ENCODE measurements at places on chromosomes 4 and X.

DNA sequence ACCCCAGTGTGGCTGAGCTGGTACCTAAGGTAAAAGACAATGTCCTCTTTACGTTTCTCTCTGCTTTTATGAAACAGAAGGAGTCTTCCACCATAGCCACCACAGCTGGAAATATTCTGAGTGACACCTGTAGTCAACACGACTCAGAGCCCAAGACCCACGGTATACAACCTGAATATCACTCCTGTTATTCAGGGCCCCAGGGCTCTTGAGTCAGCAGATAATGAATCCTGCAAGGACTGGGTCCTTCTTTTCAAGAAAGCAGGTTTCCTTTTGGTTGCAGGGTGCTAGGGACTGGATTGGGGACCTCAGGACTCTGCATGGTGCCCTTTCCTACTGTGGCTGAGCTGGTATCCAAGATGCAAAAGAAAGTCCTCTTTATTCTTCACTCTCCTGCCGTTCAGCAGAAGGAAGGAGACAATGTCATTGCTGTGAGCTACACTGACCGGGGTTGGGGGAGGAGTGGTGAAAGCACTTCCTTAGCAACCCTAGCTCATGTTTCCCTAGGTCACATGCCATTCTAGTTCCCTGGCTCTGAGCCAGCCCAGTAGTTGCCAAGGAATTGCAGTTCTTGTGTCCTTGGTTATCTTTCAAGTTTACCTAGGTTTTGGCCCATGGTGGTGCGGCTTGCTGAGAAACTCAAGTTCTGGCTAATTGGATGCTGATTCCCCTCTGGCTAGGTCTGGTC lies 23.7 kb upstream of the UNC5C start:
- DNase-seq: no peak

- DNase-seq: peak; percentile 53
Observed at GRCh38 chr4:139556071-139556723, at the start of gene SETD7. Gene SETD7 (minus strand): TSS chr4:139556219. CDS start chr4:139556137, 82 bp downstream.

DNA sequence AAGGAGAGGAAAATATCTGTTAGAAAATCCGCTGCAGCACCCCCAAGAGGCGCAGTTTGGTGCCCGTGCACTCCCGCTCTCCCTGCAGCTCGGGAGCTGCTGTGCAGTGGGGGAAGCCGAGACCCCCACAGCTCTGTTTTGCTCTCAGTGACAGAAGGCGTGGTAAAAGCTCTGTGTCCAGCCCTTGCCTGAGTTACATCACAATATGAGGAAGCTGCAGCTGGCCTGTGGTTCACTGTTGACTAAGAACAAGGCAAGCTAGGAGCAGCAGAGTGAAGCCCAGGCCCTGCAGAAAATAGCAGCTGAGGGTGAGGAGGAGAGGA lies 88.5 kb upstream of the ADRA2C start:
- DNase-seq: no peak

DNA sequence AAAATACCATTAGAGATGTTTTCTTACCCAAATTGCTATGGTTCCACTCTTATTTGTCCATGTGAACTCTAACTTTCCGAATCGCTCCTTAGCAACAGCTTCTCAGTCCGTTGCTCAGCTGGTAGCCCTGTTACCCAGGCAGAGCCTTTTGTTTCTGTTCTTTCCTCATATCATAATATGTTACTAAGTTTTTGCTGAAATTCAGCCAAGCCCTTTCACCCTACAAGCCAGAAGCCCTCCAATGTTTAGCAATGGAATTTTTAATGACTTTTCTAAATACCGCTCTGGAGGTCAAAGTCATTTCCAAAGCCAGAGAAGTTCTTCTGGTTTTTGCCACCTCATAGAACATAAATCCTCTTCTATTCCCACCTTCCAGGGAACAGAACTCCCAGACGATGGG lies 1029.5 kb downstream of the C4orf33 start:
- DNase-seq: no peak

DNA sequence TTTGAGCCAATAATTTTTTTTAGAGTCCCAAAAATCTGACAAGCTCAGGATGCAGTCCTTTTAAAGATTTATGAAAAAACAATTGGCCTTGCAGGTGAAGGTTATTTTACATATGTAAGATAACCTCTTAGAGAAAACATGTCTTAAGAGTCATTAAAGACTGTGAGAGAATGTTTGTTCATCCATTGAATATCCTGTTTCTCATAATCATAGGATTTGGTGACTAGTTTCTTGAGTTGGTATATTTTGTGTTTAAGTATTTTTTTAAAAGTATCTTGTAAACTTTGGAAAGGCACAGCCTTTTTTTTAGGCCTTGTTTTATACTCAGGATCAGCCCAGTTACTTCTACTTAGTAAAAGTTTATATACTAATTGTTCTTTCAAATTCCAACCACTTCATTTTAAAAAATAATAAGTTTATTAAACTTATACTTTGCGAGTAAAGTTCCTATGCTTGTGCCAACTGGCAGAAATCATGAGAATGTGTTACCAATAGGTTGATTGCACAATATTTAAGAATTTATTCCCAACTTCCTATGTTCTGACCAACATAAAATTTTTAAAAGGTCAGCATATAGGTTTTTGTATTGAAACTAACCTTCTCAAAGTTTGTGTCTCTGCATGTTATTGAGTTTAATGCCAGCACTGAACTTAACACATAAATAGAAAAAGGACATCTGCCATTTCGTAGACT lies 40.0 kb upstream of the ARSJ start:
- peak; percentile 20 for DNase-seq

DNA sequence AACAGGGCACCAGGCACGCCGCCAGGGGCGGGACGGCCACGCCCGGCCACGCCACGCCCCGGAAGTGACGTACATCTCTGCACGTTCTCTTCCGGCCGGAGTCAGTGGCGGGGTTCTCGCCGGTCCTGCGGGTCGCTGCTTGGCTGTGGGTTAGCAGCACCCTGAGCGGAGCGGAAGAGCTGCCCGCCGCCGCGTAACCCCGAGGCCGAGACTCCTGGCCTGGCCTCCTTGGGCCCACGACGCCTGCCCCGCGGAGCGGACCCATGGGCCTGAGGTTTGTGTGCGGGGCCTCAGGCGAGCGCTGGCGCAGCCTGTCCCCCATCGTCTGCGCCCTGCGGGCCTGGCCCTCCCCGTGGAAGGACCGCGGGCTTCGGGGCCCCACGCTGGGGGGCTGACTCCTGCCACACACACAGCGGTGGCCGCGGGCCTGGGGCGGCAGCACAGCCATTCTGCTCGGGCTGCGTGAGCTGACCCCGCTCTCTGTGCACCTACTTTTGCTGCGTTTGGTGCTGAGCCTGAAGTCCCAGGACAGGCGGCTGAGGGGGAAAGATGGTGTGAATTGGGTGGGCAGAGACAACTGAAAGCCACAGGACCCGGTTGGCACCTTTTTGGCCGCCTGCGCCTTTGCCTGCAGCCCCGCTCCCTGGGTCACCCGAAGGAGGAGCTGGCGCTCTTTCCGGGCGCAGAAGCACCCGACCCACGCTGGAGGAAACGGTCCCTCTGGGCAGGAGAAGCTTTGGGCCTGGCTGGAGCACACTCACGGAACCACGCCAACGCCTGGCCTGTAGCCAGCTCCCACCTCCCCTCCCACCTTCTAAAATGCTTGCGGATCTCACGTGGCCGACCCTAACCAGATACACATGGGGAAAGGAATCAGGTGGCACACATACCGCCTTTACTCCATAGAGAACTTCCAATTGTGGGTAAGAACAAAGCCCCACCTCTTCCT lies 28.1 kb downstream of the NOP14 start:
- peak; percentile 82 for DNase-seq

DNA sequence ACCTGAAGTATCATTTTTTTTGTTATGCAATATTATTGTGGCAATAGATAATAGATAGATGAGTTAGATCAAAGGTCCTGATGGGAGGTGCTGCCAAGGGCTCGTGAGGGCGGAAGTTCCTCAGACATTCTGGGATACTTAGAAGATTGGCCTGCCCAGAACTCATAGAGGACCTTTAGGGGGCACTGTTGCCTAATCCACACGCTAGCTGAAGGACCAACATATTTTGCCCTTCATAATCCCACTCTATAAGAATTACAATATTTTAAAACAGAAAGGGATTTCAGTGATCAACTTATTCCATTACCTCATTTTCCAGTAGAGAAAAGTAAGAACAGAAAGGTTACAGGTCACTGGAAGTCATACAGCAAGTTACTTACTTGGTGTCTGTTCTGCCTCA lies 22.9 kb upstream of the COX7B2 start:
- no peak for DNase-seq

- DNase-seq: no peak
Observed at GRCh38 chr4:106306561-106306960, 9.4 kb downstream of the TBCK start.

DNA sequence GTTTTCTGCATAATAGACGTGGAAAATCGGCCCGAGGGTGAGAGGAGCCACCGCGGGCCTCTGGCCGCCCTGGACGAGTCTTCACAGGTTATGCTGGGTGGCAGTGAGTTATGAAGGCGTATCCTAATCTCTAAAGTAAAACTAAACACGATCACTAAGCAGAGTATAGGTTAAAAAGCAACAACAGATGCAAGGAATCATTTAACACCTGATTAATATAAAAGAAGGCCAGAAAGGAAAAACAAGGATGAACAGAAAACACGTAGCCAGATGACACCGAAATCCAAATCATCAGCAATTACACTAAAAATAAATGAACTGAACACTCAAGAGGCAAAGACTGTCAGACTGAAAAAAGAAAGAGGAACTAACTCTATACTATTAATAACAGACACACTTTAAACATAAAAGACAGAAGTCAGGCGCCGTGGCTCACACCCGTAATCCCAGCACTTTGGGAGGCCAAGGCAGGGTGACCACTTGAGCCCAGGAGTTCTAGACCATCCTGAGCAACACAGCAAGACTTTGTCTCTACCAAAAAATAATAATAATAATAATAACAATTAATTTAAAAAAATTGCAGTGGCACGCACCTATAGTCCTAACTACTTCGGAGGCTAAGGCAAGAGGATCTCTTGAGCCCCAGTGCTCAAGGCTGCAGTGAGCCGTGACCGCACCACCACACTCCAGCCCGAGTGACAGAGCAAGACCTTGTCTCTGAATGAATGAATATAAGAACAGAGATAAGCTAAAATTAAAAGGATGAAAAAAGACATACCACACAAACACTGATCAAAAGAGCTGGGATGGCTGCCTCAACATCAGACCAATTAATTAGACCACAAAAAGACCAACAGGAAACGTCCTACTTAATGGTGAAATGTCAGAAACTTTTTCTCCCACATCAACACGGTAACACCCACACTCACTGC lies 30.0 kb downstream of the CTBP1 start:
- DNase-seq: no peak

DNA sequence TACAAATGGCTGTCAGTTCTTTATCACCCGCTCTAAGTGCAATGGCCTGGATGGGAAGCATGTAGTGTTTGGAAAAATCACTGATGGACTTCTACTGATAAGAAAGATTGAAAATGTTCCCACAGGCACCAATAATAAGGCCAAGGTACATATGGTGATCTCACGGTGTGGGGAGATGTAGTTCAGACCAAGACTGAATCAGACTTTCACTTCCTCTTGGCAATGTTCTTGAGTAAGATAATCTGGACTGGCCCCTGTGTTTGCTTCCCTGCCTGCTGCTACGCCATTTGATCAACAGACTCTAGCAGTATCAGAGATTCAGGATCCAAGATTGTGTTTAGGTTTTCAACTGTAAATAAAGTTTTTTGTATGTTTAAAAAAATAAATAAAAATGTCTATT lies 682.2 kb upstream of the AMOT start:
- DNase-seq: no peak

DNA sequence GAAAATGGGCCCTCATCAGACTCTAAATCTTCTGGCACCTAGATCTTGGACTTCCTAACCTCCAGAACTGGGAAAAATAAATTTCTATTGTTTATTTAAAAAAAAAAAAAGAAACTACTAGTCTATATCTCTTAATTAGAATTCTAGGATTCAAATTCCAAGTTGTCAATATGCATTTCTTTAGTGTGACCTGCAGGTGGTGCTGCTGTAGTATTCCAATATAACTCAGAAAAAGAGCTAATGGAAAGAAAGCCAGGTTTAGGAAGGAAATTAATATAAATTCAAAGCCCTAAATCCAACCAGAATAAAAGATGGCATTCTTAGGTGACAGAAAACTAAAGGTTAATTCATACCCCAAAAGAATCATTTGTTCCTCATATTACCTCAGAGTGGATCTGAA lies 80.0 kb upstream of the NALF2 start:
- peak; percentile 16 for DNase-seq

- no peak for DNase-seq
Observed at GRCh38 chrX:68942840-68943239, 114.0 kb downstream of the EFNB1 start.

- no peak for DNase-seq
Observed at GRCh38 chr4:41541687-41542094, 3.7 kb downstream of the LIMCH1 start.

- DNase-seq: no peak
Observed at GRCh38 chr4:3805026-3805425, 38.8 kb downstream of the ADRA2C start.

DNA sequence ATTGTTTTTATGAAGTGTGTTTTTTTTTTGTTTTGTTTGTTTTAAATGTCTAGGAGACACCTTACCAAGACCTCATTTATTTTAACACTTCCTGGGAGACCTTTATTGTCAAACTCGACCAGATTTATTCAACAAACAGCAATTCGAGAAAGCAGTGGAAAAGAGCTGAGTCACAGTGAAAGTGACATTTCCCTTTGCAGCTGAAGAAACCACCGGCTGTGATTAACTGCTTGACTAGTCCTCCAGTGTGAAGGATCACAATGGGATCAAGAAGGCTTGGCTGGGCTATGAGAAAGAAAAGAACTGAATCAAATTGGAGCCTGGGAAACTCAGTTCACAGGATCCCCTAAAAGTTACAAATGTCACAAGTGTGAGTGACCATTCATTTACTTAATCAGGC lies 11.9 kb upstream of the ADH7 start:
- no peak for DNase-seq

DNA sequence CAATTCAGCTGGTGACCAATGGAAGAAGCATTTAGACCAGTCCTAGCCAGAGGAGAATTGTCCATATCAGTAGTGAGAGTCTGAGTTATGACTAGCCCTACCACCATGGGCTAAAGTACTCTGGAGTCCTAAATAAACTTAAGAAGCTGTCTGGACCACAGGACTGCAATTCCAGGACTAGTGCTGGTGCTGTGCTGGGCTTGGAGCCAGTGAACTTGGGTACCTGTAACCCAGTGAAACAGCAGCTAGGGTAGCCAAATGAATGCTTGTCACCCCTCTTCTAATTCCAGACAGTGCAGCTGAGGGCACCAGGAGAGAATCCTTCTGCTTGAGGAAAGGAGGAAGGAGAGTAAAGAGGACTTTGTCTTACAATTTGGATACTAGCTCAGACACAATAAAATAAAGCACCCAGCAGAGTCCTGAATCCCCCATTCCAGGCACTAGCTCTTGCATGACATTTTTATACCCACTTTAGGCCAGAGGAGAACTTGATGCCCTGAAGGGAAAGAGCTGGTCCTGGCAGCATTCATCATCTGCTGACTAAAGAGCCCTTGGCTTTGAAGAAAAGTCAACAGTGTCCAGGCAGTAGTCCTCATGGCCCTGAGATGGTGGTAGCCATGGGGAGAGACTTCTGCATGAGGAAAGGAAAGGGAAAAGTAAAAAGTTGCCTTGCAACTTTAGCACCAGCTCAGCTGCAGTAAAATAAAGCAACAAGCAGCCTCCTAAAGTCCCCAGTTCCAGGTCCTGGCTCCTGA lies 2675.7 kb downstream of the PCDH7 start:
- no peak for DNase-seq
